T-cell (primary cell): ENCODE measurements at places on chromosomes 16 and 17.

DNA sequence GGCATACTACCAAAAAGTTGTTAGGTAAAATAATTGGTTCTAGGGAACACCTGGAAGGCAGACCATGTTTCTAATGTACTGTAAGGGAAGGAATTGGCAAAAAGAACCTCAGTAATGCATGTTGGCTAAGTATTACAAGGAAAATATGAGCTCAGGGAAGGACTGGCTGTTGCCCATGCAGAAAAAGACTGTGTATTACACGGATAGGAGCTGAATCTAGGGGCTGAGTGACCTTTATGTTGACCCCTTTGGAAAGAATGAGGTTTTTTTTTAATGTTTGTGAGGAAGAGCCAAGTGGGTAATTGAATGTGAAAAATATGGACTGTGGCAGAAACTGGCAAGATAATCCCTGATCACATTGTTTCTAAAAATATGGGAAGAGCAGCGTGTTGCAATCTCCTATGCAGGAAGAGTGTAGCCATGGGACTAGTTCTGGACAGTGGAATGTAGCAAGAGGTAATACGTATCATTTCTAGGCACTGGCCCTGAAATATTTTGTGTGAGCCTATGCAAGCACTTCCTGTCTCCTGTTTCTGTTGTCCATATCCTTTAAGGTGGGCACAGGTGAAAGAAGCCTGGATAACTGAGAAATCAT lies 95.1 kb upstream of the CNTNAP4 start:
- DNase-seq, result no peak

DNA sequence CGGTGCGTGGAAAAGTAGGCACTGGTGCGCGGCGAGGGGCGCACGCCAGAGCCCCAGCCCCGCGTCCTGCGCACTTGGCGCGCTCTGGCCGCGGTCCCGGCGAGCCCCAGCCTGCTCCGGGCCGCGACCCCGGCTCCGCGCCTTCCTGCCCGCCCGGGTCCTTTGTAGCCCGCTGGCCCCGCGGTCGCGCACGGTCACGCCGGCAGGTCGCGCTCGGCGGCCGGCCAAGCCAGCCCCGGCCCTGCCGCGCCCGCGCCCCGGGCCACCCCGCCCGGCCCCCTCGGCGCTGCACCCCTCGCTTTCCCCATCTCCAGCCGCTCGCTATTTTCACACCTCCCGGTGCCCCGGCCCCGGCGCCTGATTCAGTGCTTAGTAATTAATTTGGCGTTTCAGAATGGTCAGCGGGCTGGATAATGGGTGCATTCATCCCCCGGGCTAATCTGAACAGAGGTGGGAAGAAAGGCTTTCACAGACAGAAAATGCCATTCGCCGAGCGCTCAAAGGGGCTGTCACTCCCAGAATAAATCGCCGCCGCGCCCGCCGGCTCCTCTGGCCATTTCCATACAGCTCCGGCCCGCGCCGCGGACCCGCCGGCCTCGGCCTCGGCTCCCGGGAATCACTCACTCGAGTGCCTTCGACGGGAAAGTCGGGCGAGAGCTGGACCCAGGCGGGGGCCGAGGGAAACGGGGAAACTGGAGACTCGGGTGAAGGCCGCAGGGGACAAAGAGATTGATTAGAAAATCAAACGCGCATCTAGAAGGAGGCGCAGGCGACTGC lies 17.8 kb upstream of the NTN1 start:
- no peak for DNase-seq

- no peak for DNase-seq
These were observed 25.3 kb downstream of the CACNG1 start for GRCh38 chr17:67069603-67070136.

DNA sequence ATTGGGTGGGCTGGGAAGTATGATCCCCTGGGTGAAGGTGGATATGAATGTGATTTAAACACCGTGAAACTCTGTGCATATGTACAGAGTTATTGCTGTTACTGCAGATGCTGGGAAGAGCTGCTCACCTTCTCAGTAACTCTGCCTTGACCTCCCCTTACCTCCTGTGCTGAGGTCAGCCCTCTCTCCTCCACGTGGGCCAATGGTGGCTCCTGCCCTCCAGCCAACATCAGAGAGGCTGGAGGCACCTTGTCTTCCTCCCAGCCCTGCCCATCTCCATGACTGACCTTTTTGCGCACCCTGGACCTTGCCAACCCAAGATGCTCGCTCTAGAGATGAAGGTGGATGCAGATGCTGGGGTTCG lies 387 bp upstream of the ASB16 start:
- no peak for DNase-seq

DNA sequence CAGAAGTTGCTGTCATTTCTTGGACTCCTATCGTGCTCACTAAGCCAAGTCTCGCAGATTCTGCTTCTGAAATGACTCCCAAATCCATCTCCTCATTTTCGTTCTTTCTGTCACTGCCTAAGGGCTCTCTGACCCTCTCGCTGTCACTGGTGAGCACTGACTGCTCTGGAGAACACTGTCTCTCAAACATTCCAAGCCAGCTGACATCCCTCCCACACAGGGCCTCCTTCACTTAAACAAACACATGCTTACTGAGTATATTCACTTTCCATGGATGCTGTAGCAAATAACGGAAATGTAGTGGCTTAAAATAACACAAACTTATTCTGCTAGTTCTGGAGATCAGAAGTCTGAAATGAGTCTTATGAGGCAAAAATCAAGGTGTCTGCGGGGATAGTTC lies 18.8 kb downstream of the CACNG1 start:
- no peak for DNase-seq

GRCh38 chr16:87169509-87169995 lies 147.6 kb downstream of the C16orf95 start:
- no peak for DNase-seq

GRCh38 chr16:2597560-2597902 lies 59.7 kb downstream of the PDPK1 start:
- DNase-seq, result no peak

GRCh38 chr16:90046971-90047713 lies 27.9 kb upstream of the DBNDD1 start:
- no peak for DNase-seq

DNA sequence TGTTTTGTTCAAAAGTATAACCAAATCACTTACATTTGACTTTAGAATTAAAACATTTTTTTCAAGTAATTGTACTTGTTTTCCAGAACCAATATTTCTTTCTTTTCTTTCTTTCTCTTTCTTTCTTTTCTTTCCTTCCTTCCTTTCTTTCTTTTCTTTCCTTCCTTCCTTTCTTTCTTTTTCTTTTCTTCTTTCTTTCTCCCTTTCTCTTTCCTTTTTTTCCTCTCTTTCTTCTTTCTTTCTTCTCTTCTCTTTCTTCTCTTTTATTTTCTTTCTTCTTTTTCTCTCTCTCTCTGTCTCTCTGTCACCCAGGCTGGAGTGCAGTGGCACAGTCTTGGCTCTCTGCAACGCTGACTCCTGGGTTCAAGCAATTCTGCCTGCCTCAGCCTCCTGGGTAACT lies 26.4 kb upstream of the PSMC5 start:
- no peak for DNase-seq

GRCh38 chr17:59601130-59601529 lies 18.6 kb upstream of the CLTC start:
- no peak for DNase-seq

DNA sequence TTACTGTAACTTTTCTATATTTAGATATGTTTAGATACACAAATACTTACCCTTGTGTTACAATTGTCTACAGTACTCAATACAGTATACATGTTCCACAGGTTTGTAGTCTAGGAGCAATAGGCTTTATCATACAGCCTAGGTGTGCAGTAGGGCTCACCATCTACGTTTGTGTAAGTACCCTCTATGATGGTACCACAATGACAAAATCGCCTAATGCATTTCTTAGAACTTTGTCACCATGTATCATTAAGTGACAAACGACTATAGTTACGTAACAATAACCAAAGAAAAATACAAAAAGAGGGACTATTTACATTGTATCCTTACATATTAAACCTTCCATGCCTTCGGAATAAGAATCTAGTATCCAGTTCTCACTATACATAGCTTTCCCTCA lies 8.0 kb downstream of the STAT5B start:
- no peak for DNase-seq

DNA sequence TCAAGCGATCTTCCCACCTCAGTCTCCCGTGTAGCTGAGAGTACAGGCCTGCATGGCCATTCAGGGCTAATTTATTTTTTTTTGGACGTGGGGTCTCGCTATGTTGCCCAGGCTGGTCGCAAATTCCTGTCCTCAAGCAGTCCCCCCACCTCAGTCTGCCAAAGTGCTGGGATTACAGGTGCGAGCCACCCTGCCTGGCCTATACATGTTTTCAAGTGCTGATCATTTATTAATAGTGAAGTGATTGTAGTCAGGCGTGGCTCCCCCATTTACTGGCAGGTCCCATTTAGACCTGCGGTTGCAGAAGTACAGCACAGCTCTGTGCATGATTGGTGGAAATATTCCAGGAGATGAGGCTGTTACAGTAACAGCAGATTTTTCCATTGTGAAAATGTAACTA lies 8.4 kb downstream of the FOXK2 start:
- DNase-seq, result no peak
